ENCODE measurements at places on chromosomes 11 and 22.
A peak's percentile ranks its signal among the peaks of the same experiment; 100 is the strongest.

DNA sequence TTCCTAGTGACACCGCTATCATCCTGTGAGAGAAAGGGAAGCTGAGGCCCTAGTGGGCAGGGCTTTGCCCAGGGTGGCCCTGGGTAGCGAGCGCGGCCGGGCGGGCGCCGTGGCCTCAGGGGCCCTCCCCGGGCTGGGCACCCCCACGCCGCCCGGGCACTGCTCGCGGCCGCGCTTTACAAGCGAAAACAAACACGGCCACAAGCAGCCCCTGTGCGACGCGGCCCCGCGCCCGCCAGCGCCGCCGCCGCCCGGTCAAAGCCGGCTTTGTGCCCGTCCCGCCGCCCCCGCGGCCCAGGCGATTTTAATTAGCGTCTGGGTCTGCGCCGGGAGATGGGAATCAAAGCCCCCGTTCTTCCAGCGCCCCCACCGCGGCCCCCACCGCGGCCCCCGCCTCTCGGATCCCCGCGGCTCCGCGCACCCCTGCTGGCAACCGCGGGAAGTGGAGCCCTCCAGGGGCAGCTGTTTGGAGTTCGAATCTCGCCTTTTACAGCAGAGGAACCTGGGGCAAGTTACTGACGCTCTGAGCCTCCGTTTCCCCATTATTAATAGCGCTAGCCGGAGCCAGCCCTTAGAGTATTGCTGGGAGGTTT lies 47.9 kb downstream of the CHRDL2 start:
- DNase-seq, result no peak

DNA sequence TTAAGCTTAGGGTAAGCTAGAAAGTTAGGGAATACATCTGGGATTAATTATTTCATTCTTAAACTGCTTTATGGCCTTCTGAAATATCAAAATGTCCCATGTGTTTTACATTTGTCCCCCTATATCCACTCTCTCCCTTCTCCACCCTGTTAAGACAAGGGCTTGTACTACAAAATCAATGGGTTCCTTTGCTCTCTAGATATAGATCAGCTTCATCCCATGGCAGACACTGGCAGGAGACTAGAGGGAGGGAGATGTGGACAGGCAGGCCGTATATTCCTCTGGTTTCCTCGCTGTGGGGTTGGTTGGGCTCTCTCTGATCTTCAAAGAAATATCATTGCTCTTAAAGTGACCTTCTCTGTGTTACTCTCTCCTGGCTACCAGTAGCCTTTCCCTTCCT lies 1281.0 kb downstream of the LRRC4C start:
- DNase-seq, result no peak

- DNase-seq, result no peak
These were observed 8.4 kb downstream of the SLCO2B1 start for GRCh38 chr11:75159151-75159953.

DNA sequence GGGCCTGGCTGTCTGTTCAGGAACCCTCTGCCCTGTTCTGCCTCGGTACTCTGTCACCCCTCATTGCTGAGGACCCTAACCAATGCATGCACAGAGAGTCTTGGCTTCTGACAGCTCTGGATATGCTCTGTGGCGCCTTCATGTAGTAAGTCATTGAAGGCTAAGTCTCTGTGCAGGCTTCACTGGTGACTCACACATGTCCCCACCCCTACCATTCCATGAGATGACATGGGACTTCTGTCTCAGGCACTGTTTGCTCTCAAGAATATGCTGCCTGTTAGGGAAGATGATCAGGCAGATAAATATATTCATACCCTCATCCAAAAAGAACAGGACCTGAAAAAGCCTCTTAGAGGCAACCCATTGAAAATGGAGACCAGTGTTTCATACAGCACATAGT lies 43.6 kb upstream of the HORMAD2 start:
- no peak for DNase-seq

DNA sequence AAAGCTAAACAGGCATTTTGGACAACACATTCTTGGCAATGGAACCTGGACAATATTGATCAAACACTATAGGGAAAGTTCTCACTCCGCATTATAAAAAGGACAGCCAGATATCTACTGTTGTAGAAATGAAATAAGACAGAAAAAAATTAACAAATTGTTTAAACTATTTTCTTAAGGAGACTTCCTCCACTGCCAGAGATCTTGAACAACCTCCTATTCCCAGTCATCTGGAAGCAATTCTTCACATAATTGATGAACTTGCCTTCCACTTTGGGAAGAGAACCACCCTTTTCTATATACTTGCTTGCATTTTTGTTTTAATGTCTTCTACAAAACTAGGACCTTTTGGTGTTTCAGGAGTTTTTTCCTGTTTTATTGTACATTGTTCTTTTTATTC lies 216.1 kb downstream of the CASP12 start:
- DNase-seq, result no peak

DNA sequence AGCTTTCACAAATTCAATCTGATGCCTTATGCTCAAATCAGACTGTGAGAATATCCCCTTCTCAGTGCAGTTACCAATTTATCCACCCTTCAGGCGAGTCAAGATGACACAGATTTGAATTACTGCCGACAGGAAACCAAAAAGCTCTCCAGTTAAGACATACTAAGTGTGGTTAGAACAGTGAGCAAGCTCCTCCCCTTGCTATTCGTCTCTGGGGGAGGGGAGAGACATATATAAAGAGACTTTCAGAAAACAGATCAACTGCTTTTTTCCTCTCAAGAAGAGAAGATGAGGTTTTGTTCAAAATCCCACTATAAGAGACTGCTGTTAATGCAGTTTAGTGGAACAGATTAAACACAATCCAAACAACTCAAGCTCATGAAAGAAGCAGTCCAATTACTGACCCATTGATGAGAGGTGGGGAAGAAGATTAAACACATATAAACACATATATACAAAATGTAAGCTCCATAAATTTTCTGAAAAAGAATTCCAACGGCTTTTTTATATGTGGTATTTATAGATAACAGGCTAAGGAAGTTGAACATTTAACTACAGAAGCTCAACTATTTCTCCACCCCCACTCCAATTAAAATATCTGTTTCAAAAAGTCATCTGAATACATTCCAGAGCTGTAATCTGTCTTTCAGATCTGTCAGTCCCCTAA lies 102.7 kb downstream of the MRTFA start:
- DNase-seq, result peak; percentile 77

DNA sequence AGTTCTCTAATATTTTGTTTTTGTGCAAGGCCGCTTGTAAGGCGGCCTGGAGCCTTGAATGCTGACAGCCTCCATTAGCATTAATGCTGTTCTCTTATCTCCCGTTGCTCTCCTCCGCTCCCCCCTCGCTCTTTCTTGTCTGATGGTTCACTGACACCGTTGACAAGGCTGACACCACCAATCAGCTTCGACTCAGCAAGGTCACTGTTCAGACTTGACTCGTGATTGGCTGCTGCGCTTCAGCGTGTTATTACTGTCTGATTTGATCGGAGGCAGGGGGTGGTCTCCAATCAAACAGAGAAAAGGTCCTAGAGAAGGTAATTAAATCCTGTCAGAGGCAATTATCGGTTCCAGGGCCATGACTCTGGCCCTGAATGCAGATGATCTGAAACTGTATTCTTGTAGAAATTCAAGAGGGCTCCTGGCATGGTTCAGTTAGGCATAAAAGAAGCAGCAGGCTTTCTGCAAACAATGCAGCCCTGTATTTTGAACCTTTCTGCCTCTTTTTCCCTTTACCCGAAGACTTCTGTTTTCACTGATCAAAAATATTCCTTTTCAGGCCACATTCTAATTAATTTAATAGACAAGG lies 49.3 kb upstream of the MPPED2 start:
- peak; percentile 10 for DNase-seq

DNA sequence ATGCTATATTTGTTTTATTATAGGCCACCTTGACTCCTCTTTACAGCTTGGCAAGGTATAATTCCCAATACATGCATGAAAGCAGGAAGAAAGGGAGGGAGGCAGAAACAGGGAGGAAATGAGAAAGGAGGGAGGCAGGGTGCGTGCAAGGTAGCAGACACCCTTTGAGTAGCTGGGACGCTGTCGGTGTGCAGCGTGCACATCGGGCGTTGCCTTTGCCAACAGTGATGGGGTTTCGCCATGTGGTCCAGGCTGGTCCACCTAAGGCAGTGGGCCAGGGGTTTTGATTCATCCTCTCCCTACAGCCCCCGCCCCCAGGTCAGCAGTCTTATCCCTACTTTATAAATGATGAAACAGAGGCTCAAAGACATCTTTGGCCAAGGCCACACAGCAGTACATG lies 25.0 kb upstream of the PHF21B start:
- no peak for DNase-seq

GRCh38 chr11:72513411-72513810 lies 79.1 kb upstream of the CLPB start:
- DNase-seq, result no peak

- no peak for DNase-seq
These were observed 76.4 kb downstream of the LIF start for GRCh38 chr22:30170129-30170528.

- DNase-seq, result no peak
These were observed 136.9 kb upstream of the ZC3H12C start for GRCh38 chr11:109956124-109956793.

GRCh38 chr11:40393511-40393910 lies 1065.9 kb downstream of the LRRC4C start:
- no peak for DNase-seq

Data from astrocyte (in vitro differentiated cells and primary cell).